HAP-1 (cell line): ENCODE measurements at places on chromosomes 1 and 21.

- no peak for DNase-seq
These were observed 1.2 kb upstream of the NID1 start for GRCh38 chr1:236066054-236066453.

DNA sequence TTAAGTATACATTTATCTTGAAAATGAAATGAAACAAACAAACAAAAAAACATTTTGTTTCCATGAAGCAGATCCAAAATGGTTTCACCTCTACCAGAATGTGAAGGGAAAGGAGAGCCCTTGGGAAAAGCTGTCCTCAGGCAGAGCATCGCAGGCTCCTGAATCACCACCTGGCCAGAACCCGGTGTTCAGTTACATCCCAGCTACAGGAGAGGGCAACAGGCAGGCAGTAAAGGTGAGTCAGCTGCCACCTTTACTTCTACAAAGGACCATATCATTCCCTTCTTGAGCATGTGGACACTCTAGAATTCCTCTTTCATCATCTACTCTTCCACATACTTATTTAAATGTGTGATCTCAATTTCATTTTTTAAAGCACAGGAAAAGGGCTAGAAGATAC lies 151.2 kb downstream of the PIGK start:
- DNase-seq, result no peak

DNA sequence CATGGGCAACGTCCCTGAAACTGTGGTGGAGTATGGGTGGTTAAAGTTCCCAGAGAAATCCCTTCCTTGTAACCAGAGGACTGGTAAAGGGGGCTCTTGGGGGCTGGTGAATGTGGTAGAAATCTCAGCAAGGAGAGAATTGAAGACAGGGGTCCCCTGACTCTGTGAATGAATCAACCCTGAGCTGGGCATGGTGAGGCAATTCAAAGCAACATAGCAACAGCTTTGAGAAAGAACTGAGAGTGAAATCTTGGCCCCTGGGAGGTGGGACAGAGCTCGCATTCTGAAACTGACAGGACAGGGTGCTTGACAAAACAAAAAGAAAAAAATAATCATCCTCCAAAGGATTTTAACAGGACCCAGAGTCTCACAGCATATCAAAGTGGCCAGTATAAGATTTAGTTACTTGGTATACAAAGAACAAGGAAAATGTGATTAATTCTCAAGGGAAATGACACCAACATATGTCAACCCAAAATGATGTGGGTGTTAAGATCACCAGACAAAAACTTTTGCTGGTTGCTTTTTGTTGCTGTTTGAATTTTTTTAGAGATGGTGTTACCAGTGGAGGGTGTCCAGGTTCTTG lies 11.7 kb upstream of the SUMO3 start:
- no peak for DNase-seq

DNA sequence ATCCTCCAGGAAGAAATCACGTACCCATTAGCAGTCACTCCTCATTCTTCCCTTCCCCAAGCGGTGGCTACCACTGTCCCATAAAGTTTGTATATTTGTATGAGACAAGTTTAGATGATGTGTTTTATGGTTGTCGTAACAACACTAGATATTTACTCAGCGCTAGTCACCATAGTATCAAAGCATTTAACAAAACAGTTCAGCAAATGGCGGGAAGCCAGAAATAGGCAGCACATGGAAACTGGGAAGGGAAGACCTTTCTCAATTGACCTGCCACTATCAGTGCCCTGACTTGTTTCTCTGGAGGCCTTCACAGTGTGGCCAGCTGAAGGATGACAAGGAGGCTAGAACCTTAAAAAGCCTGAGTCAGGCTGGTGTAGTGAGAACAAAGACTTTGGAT lies 31.1 kb downstream of the CNST start:
- DNase-seq, result no peak

- DNase-seq, result no peak
These were observed 41.7 kb upstream of the IFFO2 start for GRCh38 chr1:18998016-18998724.

DNA sequence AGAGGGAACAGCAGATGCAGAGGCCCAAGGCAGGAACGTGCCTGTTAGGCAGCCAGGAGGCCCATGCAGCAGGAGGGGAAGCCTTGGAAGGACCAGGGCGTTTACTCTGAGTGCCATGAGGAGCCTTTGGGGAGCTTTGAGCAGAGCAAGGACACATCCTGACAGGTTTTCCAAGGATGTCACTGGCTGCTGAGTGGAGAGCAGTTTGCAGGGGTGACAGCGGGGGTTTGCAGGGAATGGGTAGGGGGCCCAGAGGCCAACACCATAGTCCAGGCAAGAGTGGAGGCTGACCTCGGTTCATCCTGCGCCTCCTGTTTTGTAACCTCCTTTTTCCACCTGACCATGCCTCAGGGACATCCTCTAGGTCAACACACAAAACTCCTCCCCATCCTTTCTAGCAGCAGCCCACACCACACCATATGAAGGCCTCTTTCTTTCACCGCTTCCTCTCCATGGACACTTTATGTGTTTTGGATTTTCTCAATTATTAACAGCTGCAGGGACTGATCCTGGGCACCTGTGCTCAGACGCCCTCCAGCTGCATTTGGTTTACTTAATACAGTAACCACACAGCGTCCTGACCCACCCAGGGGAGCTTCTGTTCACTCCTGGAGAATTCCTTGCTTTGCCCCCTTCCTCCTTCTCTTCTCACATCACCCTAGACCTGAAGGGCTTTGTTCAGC lies 528.5 kb downstream of the MATN1 start:
- no peak for DNase-seq

DNA sequence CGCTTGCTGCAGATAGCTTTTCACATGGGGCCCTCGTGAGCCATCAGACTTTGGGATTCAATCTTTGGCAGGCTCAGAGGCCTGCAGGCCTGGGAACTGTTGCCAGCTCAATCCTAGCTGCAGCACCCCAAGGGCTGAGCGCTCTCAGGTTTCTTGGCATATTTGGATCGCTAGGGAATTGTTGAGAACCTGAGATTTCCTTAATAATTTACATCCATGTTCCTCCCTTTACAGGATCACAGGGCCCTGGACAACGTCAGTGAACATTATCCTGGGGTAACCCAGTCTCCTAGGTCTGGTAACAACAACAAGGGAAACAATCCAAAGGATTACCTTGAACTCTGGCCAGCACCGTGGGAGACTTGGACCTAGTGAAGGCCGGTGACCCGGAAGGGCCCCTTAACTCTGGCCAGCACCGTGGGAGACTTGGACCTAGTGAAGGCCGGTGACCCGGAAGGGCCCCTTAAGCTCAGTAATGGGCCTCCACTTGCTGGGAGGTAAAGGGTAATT lies 49.3 kb upstream of the NEK2 start:
- no peak for DNase-seq

DNA sequence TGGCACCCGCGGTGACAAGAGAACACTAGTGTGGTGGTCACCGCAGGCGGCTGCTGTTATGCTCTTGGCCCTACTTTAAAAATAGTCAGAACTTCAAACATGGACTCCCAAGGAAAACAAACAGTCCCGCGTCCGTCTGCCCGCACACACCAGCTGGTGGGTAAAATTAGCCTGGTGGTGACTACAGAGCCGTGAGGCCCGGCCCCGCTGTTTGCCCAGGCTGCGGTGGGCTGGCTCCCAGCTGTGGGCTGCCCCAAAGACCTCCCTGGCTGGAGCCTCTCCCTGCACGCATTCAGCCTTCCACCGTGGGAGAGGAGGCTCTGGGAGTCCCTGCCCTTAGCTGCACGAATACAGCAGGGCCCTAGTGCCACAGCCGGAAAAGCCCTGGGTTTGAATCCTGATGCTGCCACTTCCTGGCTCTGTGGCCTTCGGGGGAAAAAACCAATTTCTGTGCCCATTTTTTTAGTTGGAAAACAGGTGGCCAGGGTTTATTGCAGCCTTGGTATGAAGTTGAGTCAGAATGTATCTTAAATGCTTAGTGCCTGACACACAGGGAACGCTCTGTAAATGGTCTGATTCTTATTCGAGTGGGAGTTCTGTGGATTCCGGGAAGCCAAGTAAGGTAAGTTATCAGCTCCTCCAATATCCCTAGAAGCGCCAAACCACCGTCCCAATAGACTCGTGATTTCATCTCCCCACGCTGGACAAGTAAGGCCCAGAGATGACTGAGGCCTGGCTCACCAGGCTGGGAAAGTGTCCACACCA lies 58.2 kb downstream of the ALPL start:
- DNase-seq, result no peak

GRCh38 chr1:24567792-24568388 lies 12.0 kb downstream of the NCMAP start:
- no peak for DNase-seq

DNA sequence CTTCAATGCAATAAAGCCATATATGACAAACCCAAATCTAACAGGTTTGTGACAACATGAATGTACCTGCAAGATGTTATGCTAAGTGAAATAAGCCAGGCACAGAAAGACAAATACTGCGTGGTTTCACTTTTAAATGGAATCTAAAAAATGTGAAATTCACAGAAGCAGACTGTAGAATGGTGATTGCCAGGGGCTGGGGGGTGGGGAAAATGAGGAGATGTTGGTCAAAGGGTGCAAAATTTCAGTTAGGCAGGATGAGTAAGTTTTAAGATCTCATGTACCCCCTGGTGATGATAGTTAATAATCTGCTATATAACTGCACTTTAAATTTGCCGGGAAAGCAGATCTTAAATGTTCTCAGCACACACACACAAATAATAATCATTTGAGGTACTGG lies 160.5 kb downstream of the PTBP2 start:
- no peak for DNase-seq

- no peak for DNase-seq
These were observed 20.7 kb upstream of the POFUT2 start for GRCh38 chr21:45308194-45309068.

DNA sequence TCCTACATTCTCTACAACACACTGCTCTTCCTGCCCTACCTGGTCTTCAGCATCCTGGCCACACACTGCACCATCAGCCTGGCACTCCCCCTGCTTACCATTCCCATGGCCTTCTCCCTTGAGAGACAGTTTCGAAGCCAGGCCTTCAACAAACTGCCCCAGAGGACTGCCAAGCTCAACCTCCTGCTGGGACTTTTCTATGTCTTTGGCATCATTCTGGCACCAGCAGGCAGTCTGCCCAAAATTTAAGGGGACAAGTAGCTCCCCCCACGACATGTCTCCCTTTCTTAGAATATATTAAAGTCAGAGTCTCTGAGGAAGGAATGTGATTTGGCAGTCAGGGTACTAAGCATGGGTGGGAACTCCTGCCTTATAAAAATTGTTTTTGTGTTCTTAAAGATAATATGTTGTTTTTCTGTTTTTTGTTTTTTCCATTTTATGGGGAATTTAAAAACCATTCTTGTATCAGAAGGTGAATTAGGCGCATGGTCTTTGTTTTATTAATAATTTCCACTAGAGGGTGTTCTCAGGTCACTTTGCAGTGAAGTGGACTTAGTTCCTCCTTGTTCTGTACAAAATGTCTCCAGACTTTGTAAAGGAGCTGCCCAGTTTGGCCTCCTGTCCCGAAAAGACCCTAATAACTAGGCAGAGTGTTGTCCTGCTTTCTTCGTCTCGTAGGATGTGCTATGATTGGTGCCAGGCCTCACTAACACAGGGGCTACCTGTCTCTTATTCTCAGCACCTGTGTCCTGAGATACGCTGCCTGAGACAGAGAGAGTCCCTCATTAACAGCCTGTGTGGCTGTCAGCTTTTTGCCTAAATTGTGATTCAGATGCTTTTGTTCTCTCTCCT lies 13.1 kb downstream of the UBIAD1 start:
- no peak for DNase-seq

GRCh38 chr1:60571811-60572210 lies 498.2 kb upstream of the C1orf87 start:
- DNase-seq, result no peak

DNA sequence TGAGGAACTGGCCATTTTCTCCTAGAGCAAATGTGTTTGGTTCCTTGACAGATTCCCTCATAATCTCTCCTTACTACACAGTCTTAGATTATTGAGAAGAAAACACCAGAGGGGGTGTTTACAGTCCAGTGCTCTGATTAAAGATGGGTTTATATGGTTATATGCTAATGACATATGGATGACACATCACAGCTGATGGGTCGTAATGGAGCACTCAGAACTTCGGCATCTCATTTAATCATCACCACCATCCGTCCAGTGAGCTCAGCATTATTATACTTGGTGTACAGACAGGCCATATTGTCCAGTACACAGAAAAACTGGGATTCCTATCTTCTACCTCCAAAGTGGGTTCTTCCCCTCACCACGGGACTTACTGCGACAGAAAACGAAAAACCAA lies 22.3 kb upstream of the NR5A2 start:
- no peak for DNase-seq

DNA sequence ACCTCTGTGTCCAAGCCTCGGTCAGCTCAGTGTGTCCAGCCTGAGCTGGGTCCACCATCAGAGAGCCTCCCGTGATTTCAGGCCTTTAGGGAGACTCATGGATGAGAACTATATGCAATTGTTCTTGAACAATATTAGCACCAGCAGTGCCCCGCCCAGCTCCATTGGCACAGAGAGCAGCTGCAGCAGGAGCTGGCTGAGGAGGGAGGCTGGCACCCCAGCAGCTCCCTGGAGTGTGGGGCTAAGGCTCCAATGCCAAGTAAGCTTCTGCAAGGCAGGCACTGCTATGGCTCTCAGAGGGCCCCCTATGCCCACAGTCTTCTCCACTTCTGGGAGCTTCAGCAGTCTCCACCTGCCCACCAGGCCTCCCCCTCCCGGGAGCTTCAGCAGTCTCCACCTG lies 593.3 kb downstream of the MATN1 start:
- DNase-seq, result no peak

- DNase-seq, result no peak
These were observed 39.5 kb upstream of the TMPRSS15 start for GRCh38 chr21:18443085-18443484.

DNA sequence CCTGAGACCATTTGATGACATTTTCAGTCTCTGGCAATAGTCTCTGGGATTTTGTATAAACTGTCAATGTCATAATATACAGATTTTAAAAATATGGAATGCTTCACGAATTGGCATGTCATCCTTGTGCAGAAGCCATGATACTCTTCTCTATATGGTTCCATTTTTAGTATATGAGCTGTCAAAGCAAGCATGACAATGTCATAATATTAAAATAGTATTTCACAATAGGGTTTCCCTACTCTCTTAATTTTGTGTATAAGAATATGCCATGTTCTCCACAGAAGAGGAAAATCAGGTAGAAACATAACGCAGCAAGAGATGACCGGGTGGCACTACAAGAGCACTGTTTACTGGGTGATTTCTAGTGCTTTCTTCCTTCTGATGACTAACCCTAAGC lies 8.3 kb upstream of the DIPK1A start:
- DNase-seq, result no peak

DNA sequence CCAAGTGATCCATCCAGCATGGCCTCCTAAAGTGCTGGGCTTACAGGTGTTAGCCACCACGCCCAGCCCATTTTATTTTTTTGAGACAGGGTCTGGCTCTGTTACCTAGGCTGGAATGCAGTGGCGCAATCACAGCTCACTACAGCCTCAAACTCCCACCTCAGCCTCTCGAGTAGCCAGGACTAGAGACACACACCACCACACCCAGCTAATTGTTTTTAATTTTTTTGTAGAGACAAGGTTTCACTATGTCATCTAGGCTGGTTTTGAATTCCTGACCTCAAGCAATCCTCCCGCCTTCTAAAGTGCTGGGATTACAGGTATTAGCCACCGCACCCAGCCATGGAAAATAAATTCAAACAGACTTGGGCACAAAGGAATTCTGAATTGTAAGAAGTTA lies 31.9 kb downstream of the PUM1 start:
- no peak for DNase-seq

- DNase-seq, result no peak
These were observed 53.5 kb upstream of the TIAM1 start for GRCh38 chr21:31397515-31397926.

- DNase-seq, result no peak
These were observed 274.8 kb upstream of the KAZN start for GRCh38 chr1:14323568-14324247.
